Karpas-422 (cell line): ENCODE measurements at places on chromosomes 7 and 10. TPM values are rescaled to one million over a fixed set of nuclear protein-coding genes. Genes with fewer than 3 reads are reported as not detected.

GRCh38 chr10:11830836-11831519 lies 7.8 kb downstream of the PROSER2 start:
- H3K4me1 ChIP-seq = peaks cover 12% of the 10 kb centered on the region
- DNase-seq = no peak
- no peaks in the 10 kb centered on the region for H3K36me3 ChIP-seq
- H3K4me3 ChIP-seq = no peak overlapping the region
- H3K27ac ChIP-seq = no peak overlapping the region

GRCh38 chr7:2640482-2640830 lies 8.7 kb downstream of the TTYH3 start:
- DNase-seq = no peak
- no peaks in the 10 kb centered on the region for H3K36me3 ChIP-seq
- H3K4me3 ChIP-seq = no peak overlapping the region
- H3K27me3 ChIP-seq = no peaks in the 10 kb centered on the region
- H3K4me1 ChIP-seq = peaks cover 15% of the 10 kb centered on the region
- H3K27ac ChIP-seq = no peak overlapping the region

DNA sequence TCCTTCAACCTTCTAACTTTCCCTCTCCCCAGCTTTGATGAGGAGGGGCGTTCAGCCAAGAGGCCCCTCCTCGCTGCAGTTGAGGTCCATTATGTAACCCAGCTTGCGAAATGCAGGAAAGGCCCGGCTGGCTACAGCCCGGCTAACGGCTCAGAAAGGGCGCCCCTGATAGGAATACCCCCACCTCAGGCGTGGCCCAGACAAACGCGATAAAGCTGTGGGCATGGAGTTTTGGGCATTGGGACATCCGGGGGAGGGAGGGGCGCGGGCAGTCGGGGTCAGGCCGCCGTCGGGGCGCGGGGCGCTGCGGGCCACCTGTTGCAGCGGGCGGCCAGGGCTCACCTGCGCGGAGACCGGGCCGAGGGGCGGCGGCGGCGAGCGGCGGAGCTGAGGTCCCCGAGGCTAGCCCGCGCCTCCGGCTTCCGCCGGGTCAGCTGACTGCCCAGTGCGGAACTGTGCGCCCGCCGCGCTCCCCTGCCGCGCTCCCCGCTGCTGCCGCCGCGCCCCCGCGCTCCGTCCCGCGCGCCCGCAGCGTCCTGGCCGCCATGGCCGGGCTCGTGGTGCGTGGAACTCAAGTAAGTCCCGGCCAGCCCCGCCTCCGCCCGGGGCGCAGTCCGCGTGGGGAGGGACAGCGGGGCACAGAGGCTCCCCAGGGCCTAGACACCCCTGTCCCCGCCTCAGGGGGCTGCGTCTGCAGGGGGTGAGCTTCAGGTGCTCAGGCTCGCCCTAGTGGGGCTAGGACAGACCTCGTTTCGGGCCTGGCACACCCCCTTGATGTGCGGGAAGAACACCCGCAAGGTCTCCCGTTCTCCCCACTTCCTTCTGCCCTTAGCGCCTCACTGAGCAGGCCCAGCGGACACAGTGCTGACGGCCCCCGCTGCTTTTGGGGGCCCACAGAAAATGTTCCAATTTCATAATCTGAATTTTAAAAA lies at the start of gene LRMDA:
Gene LRMDA, plus strand, starts transcription at position 445 of the 932 bp plus-strand sequence.
- H3K4me3 ChIP-seq = no peak within 1 kb of the TSS
- no peak within 1 kb of the TSS for H3K27ac ChIP-seq
- no peak for DNase-seq
- H3K27me3 ChIP-seq = no peaks in the 10 kb centered on the region
- H3K4me1 ChIP-seq = no peaks in the 10 kb centered on the region
- H3K36me3 ChIP-seq = no peaks in the 10 kb centered on the region

- no peaks in the 10 kb centered on the region for H3K36me3 ChIP-seq
- DNase-seq = no peak
- no peak overlapping the region for H3K4me3 ChIP-seq
Observed at GRCh38 chr7:134108802-134109201, 18.3 kb upstream of the LRGUK start.

DNA sequence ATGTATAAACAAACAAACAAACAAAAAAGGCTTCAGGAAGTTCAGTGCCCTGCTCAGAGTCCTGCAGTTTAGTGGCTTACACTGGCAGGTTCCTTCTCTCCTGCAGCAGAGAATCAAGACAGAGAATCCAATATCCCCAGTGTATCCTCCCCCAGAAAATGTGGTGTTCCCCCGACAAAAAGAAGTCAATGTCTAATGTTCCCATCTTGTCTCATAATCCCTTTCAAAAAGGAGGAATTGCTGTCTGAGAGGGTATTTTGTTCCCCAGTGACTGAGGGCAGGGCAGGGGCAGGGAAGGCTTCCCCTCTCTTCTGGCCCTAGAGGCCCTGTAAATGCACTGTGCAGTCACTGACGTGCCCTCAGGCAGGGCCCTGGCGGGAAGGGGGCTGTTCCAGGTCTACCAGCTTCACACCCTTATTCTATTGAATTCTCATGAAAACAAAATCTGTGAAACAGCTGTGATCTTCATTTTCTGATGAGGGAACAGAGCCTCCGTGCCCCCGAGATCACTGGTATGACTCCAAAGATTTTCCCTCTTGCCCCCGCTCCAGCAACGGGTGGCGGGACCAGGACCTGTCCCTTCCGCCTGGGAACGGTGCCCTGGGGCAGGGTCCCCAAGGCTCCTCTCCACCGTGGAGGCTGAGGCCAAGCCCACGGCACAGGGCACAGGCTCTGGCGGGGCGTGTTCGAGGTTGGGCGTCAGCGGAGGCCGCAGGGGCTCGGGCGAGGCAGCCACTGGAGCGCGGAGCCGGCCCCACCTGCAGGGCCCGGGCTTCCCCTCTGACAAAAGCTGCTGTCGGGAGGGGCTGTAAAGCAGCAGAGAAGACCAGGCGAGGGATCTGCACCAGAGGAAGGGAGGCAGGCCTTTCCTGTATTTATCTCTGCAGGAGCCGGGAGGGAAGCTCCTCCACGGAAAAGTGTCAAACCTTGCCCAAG lies 13.4 kb upstream of the WDFY4 start:
- peak overlapping the region; percentile 100 for H3K27ac ChIP-seq
- H3K36me3 ChIP-seq = no peaks in the 10 kb centered on the region
- no peaks in the 10 kb centered on the region for H3K27me3 ChIP-seq
- H3K4me3 ChIP-seq = peak overlapping the region; percentile 64
- peaks cover 71% of the 10 kb centered on the region for H3K4me1 ChIP-seq
- DNase-seq = peak; percentile 97

DNA sequence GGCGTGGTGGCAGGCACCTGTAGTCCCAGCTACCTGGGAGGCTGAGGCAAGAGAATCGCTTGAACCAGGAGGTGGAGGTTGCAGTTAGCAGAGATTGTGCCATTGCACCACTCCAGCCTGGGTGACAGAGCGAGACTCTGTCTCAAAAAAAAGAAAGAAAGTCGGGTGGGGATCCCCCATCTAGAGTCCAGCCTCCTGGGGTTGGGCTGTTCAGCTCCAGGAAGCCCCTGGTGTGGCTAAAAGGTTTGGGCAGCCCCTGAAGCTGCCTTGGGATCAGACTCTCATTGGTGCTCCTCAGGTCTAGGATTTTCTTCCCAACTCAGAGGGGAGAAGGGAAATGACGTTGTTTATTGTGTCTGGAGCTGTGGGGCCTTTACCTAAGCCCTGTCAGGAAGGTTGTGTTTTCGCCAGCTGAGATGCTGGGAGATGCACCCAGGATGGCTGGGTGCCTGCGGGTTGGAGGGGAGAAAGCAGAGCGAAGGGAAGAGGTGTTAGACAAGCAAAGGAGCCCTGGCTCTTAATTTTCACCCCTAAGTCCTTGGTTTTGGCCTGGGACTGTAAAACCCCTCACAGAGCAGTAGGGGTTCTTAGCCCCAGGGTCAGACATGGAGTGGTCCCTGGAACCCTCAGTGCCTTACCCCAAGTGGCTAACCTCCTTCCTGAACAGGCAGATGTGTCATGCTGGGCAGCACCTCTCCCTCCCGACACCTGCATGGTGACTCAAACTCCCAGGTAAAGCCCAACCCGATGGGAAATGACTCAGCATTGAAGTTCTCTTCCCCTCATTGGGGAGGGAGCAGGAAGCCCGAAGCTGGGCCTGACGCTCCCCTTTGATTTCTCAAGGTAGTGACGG lies 21.1 kb downstream of the PLAU start:
- no peak overlapping the region for H3K27ac ChIP-seq
- H3K27me3 ChIP-seq = no peaks in the 10 kb centered on the region
- H3K36me3 ChIP-seq = no peaks in the 10 kb centered on the region
- DNase-seq = no peak
- H3K4me3 ChIP-seq = no peak overlapping the region
- peaks cover 6% of the 10 kb centered on the region for H3K4me1 ChIP-seq

DNA sequence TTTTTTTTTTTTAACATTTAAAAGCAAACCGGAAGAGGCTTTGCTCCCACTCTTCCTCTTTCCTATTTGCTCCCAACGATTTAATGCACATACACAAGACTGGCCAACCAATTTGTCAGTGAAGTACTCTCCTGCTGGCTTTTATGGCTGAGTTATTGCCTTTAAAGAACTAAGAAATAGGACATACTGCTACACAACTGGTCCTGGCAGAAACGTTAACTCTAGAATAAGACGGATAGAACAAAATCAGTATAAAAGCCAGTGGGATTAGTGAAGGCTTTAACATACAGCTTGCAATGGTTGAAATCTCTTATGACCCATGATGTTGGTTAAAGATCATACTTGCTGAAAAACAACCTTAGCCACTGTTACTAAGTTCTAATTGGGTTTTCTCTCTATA lies 47.2 kb downstream of the PDE1C start:
- no peaks in the 10 kb centered on the region for H3K36me3 ChIP-seq
- DNase-seq = no peak
- H3K27ac ChIP-seq = no peak overlapping the region
- no peak overlapping the region for H3K4me3 ChIP-seq

DNA sequence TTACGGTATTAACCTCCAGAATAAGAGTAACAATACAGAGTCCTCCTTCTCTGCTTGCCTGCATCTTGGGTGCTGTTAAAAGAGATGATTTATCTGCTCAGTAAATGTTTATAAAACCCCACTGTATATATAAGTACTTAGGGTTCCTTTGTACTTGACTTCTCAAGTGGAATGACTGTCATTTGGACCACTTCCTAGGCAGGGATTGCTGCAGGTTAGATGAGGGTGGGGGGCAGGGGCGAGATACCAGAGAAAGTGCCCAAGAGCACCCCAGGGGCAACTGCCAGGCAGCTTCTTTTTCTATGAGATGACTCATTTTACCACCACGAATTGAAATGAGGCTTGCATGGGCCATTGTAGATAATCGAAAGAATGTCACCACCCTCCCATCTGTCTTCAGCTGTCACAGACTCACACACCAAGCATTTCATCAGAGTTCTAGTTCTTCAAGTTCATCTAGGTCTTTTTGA lies 421.9 kb upstream of the GALNT17 start:
- no peaks in the 10 kb centered on the region for H3K36me3 ChIP-seq
- no peak overlapping the region for H3K4me3 ChIP-seq
- no peaks in the 10 kb centered on the region for H3K27me3 ChIP-seq
- peaks cover 10% of the 10 kb centered on the region; the same call in 1 of the 2 replicates for H3K4me1 ChIP-seq

DNA sequence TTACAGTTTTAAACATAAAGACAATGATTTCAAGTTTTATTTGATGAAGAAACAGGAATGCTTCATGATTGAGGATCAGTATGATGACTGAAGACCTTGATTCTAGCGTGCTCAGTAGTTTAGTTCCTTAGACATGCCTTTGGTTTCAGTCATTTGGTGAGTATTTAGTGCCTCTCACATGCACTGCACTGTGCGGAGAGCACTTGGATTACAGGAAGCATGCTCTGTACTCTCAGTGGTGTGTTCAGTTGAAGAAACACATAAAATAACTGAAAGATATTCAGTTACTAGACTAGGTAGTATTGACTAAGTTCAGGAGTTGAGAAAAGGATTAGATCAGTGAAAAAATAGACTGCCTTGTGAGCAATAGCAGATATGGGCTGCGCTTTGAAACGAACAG lies 25.5 kb downstream of the RBM17 start:
- DNase-seq = no peak
- H3K36me3 ChIP-seq = peaks cover 69% of the 10 kb centered on the region

GRCh38 chr7:42843205-42843800 lies 68.6 kb downstream of the C7orf25 start:
- H3K27me3 ChIP-seq = no peaks in the 10 kb centered on the region
- no peaks in the 10 kb centered on the region for H3K36me3 ChIP-seq
- H3K4me1 ChIP-seq = no peaks in the 10 kb centered on the region
- peak; percentile 65 for DNase-seq

DNA sequence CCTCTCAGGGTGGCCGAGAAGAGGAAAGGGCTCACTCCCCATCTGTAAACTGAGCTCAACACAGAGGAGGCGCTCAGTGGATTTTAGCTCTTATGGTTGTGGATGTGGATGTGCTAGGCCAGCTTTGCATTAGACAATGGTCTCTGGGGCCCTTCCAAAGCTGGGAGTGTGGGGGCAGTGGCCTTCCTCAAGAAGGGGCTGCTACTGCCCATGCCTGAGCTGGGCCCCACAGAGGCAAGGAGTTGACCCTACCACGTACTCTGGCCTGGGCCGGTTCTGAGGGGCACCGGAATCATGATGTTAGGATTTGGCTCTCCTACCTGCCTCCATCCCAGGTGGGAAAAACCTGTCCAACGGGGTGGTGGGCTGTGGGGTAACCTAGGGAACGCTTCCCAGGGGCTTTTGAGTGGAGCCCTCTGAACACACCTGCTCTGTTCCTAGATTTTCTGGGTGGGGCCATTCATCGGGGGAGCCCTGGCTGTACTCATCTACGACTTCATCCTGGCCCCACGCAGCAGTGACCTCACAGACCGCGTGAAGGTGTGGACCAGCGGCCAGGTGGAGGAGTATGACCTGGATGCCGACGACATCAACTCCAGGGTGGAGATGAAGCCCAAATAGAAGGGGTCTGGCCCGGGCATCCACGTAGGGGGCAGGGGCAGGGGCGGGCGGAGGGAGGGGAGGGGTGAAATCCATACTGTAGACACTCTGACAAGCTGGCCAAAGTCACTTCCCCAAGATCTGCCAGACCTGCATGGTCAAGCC lies 11.5 kb downstream of the AQP1 start:
- no peak for DNase-seq
- no peak overlapping the region for H3K4me3 ChIP-seq
- H3K4me1 ChIP-seq = no peaks in the 10 kb centered on the region
- H3K36me3 ChIP-seq = no peaks in the 10 kb centered on the region

DNA sequence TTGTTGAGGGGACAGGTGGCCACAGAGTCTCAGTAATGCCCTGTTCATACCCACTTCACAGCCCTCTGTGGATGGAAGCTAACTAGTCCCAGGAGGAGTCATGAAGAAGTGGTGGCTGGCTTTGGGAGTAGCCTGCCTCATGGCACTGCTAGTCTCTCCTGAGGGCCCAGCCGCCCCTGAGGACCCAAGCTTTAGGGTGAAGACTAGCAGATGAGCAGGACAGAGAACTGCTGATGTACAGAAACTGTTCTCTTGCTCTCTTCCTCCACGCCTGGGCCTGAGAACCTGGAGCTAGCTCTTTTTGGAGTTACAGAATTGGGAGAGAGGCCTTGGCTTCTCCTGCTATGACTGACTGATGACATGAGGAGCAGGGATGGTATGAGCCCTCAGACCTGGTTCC lies 99.2 kb downstream of the RAMP3 start:
- H3K27me3 ChIP-seq = no peaks in the 10 kb centered on the region
- H3K4me3 ChIP-seq = no peak overlapping the region
- peaks cover 31% of the 10 kb centered on the region for H3K4me1 ChIP-seq

Gene PNLIPRP2
- total RNA-seq = not detected in 2 replicates

Gene TBX20
- not detected in 2 replicates for total RNA-seq

Gene GLI3
- total RNA-seq = 0.07 TPM in 1 of 2 replicates, not detected in the other

Gene HOGA1
- total RNA-seq = 0.79 TPM in 1 of 2 replicates, not detected in the other

Gene GRID2IP
- not detected in 2 replicates for total RNA-seq

Gene MTURN
- total RNA-seq = 80.2 and 89.4 TPM in 2 replicates

Gene EN2
- not detected in 2 replicates for total RNA-seq

Gene DOCK1
- not detected in 2 replicates for total RNA-seq

Gene C10orf90
- total RNA-seq = not detected in 2 replicates

Gene STAMBPL1
- 38.5 and 44.8 TPM in 2 replicates for total RNA-seq

Gene RAB11FIP2
- 8.5 and 33.5 TPM in 2 replicates for total RNA-seq

Gene ODAD2
- not detected in 2 replicates for total RNA-seq

Gene PTPRN2
- 0.87 and 1.7 TPM in 2 replicates for total RNA-seq
